ENCODE measurements at places on chromosomes 3 and 15. TPM values are rescaled to one million over a fixed set of nuclear protein-coding genes. Genes with fewer than 3 reads are reported as not detected.

Gene P2RY13
- total RNA-seq: not detected

Gene OXTR
- total RNA-seq: 1.0 TPM

Gene TRPC1
- 1.1 TPM for total RNA-seq

Gene CCR4
- total RNA-seq: 110 TPM

Gene NPHP3
- 14.4 TPM for total RNA-seq

Gene TGM4
- not detected for total RNA-seq

Gene MRAS
- 0.42 TPM for total RNA-seq

Gene SYNPR
- not detected for total RNA-seq

Gene RARRES1
- total RNA-seq: not detected

Gene TMEM39A
- total RNA-seq: 51.3 TPM

GRCh38 chr15:71458089-71458660, 342.9 kb downstream of the THSD4 start:
- H3K4me1 ChIP-seq: no peaks in the 10 kb centered on the region
- H3K27me3 ChIP-seq: peaks cover 12% of the 10 kb centered on the region
- no peak for DNase-seq
- H3K27ac ChIP-seq: no peak overlapping the region
- no peaks in the 10 kb centered on the region for H3K36me3 ChIP-seq

DNA sequence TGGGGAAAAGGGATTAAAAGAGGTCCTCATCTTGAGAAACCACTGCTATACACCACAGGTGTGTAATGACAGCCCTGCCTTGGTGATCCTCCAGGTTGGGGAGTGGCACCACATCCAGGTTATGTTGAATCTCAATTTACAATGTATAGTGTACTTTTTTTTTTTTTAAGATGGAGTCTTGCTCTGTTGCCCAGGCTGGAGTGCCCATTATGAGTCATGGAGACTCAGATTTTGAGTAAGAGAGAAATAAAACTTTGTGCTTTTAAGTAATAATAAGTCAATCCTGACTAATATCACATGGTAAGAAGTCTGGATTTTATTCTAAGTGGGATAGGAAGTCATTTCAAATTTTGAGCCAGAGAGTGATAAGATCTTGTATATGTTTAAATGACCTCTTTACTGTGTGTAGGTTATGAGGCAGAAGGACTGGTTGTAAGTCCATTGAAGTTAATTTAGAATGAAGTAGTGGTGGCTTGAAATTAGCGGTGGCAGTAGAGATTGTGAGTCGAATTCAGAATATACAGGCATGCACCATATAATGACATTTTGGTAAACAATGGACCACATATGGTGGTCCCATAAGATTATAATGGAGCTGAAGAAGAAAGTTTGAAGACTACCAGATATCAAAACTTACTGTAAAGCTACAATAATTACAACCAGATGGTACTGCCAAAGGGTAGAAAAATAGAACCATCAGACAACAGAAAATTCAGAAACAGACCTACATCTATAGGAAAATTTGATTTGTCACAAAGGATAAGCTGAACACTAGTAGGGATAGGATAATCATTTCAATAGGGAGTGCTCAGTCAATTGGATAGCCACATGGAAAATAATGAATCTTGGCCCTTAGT, 20.7 kb downstream of the POPDC2 start:
- H3K4me1 ChIP-seq: peaks cover 55% of the 10 kb centered on the region
- peaks cover 6% of the 10 kb centered on the region for H3K36me3 ChIP-seq
- H3K27me3 ChIP-seq: no peaks in the 10 kb centered on the region
- no peak overlapping the region for H3K4me3 ChIP-seq
- no peak for DNase-seq

DNA sequence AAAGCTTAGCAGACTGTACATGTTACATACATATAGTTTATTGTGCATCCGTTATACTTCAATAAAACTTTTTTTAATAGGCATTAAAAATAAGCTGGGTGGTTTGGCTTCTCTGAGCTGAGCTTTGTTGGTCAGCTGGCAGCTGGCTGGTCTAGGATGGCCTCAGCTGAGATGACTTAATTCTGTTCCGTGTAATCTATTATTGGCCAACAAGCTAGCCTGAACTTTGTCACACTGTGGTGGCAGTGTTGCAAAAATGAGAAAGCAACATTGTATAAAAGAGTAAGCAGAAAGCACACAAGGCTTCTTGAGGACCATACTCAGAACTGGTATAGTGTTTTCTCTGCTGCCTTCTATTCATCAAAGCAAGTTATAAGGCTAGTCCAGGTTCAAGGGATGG, 45.2 kb downstream of the CGGBP1 start:
- peaks cover 17% of the 10 kb centered on the region for H3K27me3 ChIP-seq
- H3K4me1 ChIP-seq: peaks cover 14% of the 10 kb centered on the region
- no peak for DNase-seq
- H3K27ac ChIP-seq: no peak overlapping the region

DNA sequence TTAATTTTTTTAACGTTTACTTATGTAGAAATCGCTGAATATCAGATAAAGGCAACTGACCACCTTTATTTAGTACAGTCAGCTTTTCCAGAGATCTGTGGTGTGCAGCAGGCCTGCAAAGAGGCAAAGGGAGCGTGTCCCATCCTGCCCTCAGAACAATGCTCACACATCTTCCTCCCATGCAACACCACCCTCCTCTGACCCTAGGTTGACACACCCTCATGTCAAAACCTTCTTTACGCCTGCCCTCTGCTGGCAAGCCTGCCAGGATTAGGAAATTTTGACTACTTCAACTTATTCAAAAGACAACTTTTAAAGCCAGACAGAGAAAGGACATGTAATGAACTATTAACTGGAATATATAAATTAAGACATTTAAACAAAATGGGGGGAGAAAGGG, 513.7 kb downstream of the FOXP1 start:
- no peaks in the 10 kb centered on the region for H3K27me3 ChIP-seq
- peak; percentile 33 for DNase-seq
- H3K27ac ChIP-seq: peak overlapping the region; percentile 6

GRCh38 chr15:88714782-88715372, 76.1 kb downstream of the ISG20 start:
- peaks cover 4% of the 10 kb centered on the region for H3K27me3 ChIP-seq
- H3K4me1 ChIP-seq: no peaks in the 10 kb centered on the region
- no peaks in the 10 kb centered on the region for H3K36me3 ChIP-seq

DNA sequence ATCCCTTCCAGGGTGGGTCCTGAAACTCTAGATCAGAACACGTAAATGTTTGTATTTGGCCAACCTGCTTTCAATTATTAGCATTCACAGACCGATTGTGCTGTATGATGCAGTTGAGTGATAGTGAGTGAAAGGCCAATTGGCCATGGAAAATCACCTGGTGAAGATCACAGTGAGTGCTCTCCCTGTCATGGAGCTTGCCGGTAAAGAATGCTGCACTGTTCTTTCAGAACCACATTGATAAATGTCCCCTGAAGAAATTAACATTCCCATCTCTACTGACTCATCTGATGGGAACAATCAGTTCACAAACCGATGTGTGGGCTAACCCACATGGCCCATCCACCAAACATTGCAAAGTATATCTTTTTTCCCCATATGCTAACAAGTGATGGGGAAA, 324.8 kb upstream of the TBL1XR1 start:
- H3K4me3 ChIP-seq: no peak overlapping the region
- DNase-seq: no peak
- H3K27me3 ChIP-seq: no peaks in the 10 kb centered on the region
- no peak overlapping the region for H3K27ac ChIP-seq
- peaks cover 9% of the 10 kb centered on the region for H3K4me1 ChIP-seq

GRCh38 chr15:52082197-52083036, 30.2 kb downstream of the BCL2L10 start:
- peaks cover 32% of the 10 kb centered on the region for H3K4me1 ChIP-seq
- no peaks in the 10 kb centered on the region for H3K27me3 ChIP-seq
- no peak for DNase-seq
- no peaks in the 10 kb centered on the region for H3K36me3 ChIP-seq
- H3K27ac ChIP-seq: no peak overlapping the region
- peak overlapping the region; percentile 38 for H3K4me3 ChIP-seq

GRCh38 chr3:43018246-43018645, 39.1 kb downstream of the GASK1A start:
- peaks cover 10% of the 10 kb centered on the region for H3K4me1 ChIP-seq
- H3K27ac ChIP-seq: no peak overlapping the region
- peaks cover 2% of the 10 kb centered on the region for H3K27me3 ChIP-seq
- DNase-seq: no peak

DNA sequence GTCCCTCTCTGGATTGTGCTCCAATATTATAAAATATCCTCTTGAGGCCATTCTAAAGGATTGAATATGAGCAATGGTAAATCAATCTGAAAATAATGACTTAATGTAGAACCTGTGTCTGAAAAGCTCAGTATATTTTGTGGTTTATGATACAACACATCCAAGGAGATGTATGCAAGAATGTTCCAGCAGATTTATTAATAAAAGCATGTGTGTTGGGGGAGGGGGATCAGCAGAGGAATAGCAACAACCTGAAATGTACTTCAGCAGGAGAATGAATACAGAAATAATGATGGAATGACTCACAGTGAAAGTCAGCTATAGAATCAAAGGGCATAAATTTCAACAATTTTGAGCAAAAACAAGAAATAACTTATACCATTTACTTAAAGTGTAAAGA, 56.7 kb upstream of the NUDT16 start:
- H3K27me3 ChIP-seq: peaks cover 4% of the 10 kb centered on the region
- no peak for DNase-seq
- no peaks in the 10 kb centered on the region for H3K36me3 ChIP-seq
- H3K27ac ChIP-seq: no peak overlapping the region

- no peak overlapping the region for H3K27ac ChIP-seq
- H3K4me1 ChIP-seq: no peaks in the 10 kb centered on the region
- H3K36me3 ChIP-seq: no peaks in the 10 kb centered on the region
- H3K27me3 ChIP-seq: peaks cover 5% of the 10 kb centered on the region
- no peak overlapping the region for H3K4me3 ChIP-seq
These were observed 82.6 kb downstream of the CEMIP start for GRCh38 chr15:80861731-80862170.

GRCh38 chr15:79002581-79002980, 57.7 kb upstream of the CTSH start:
- H3K36me3 ChIP-seq: no peaks in the 10 kb centered on the region
- H3K27me3 ChIP-seq: no peaks in the 10 kb centered on the region
- no peak for DNase-seq
- H3K4me1 ChIP-seq: peaks cover 18% of the 10 kb centered on the region
- no peak overlapping the region for H3K4me3 ChIP-seq

GRCh38 chr15:26639966-26640365, 132.9 kb downstream of the GABRB3 start:
- H3K4me1 ChIP-seq: no peaks in the 10 kb centered on the region
- no peak overlapping the region for H3K4me3 ChIP-seq
- no peaks in the 10 kb centered on the region for H3K27me3 ChIP-seq

GRCh38 chr3:61369678-61370077, 118.4 kb upstream of the FHIT start:
- no peaks in the 10 kb centered on the region for H3K36me3 ChIP-seq
- DNase-seq: no peak
- no peak overlapping the region for H3K27ac ChIP-seq
- no peak overlapping the region for H3K4me3 ChIP-seq
- no peaks in the 10 kb centered on the region for H3K4me1 ChIP-seq
- peaks cover 5% of the 10 kb centered on the region for H3K27me3 ChIP-seq

GRCh38 chr3:35028157-35028556, 611.2 kb upstream of the ARPP21 start:
- H3K4me3 ChIP-seq: no peak overlapping the region
- H3K4me1 ChIP-seq: no peaks in the 10 kb centered on the region
- H3K27me3 ChIP-seq: no peaks in the 10 kb centered on the region
- DNase-seq: no peak
- H3K36me3 ChIP-seq: no peaks in the 10 kb centered on the region

GRCh38 chr3:126329927-126330725, 27.1 kb downstream of the KLF15 start:
- H3K36me3 ChIP-seq: no peaks in the 10 kb centered on the region
- peaks cover 7% of the 10 kb centered on the region for H3K27me3 ChIP-seq
- no peaks in the 10 kb centered on the region for H3K4me1 ChIP-seq
- no peak overlapping the region for H3K27ac ChIP-seq

DNA sequence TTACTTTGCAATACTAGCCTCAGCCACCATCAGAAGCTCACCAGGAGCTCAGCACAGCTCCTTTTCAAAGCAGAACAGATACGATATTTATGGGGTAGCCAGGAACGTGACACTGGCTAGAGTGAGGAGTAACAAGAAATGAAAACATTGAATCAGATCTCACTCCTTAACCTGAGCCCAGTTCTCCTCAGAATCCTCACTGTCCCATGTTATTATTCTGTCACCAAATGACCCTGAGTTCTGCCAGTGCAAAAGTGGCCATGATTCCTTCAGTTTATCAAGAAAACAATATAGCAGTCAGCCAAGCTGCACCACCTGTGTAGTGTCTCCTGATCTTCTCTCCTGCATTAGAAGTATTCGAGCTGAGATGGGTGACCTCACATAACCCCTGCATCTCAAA, 956.7 kb downstream of the TUSC7 start:
- H3K36me3 ChIP-seq: no peaks in the 10 kb centered on the region
- no peak overlapping the region for H3K4me3 ChIP-seq
- H3K4me1 ChIP-seq: no peaks in the 10 kb centered on the region
- H3K27me3 ChIP-seq: no peaks in the 10 kb centered on the region

GRCh38 chr3:134326760-134327593, 47.3 kb downstream of the AMOTL2 start:
- no peaks in the 10 kb centered on the region for H3K36me3 ChIP-seq
- no peak overlapping the region for H3K27ac ChIP-seq
- no peak for DNase-seq

GRCh38 chr3:133949438-133949837, 53.8 kb upstream of the RAB6B start:
- peaks cover 5% of the 10 kb centered on the region for H3K4me1 ChIP-seq
- no peaks in the 10 kb centered on the region for H3K36me3 ChIP-seq
- no peak overlapping the region for H3K4me3 ChIP-seq

DNA sequence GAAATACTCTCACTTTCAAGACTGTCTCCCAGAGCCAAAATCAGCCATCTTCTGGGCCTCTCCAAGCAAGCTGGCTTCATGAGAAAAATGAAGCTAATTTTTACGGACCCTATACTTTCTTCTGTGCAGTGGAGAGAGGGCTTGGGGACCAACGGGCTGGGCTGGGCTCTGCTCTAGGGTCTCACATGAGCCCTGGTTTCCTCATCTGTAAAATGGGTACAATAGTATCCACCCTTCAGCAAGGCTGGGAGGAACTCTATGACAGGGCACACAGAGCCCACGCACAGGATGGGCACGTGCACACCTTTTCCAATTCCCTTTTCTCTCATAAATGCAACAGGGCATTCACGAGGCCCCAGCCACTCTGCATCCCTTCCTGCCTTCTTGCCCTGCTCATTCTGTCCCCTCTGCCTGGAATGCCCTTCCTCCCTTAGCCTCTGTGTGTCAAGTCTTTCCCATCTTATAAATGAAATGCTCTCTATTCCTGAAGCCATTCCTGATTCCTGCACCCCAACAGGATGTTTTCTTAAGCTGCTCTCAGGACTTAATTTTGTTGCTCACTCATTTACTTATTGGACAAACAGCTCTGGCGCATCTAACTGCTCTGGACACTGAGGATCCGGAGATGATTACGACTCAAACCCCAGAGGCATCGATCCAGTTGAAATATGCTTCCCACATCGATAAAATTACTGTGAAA, 32.9 kb upstream of the SEC13 start:
- peaks cover 2% of the 10 kb centered on the region for H3K27me3 ChIP-seq
- H3K4me1 ChIP-seq: no peaks in the 10 kb centered on the region
- H3K27ac ChIP-seq: no peak overlapping the region
- H3K36me3 ChIP-seq: no peaks in the 10 kb centered on the region

All from activated T-helper 1 cell treated with anti-CD3 and anti-CD28 coated beads, Interleukin-12 subunit alpha, Interleukin-12 subunit beta, Interleukin-2, Interleukin-4 antibody, amounts not matched to agents 30 ng/mL and 10 ng/mL and 1 ng/mL, durations not matched to agents 14 hours and 24 hours and 36 hours (primary cell).